ENCODE measurements at places on chromosomes 12 and 14.
A peak's percentile ranks its signal among the peaks of the same experiment; 100 is the strongest.

DNA sequence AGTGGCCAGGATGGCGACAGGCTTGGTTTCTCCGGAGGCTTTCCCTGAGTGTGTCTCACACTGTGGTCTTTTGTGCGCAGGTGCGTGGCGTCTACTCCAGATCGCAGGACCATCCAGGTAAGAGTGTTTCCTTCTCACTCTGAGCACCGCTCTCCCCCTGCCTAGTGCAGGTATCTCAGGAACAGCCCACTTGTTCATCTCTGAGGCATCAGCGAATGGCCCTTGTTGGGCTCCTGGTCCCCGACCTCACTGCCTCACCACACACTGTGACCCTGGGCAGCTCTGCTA, 781 bp downstream of the ADGRD1 start:
- DNase-seq = no peak

DNA sequence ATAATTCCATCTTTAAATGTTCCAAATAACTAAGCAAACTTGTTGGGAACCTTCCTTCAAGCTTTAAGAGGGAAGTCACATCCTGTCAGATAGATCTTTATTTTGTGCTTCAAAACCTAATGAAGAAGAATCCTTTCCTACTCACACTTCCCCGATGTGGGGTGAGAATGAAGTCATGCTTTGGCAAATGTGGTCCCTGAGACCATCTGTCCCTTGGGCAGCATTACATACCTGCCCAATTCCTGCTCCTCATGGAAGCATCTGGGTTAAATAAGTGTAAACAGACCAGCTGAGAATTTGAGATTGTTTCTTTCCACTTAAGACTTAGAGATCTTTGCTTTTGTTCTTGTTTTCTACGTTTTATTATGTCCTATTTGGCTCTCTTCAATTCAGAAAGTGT, 606.0 kb upstream of the TMEM132C start:
- DNase-seq = no peak

GRCh38 chr14:83485591-83485990, 1951.9 kb upstream of the SEL1L start:
- DNase-seq = no peak

- DNase-seq = no peak
These were observed 201.2 kb downstream of the SYNE2 start for GRCh38 chr14:64053694-64054669.

- DNase-seq = no peak
These were observed 96.8 kb upstream of the MDM1 start for GRCh38 chr12:68428724-68429501.

GRCh38 chr12:2737656-2738241, 57.0 kb upstream of the FKBP4 start:
- DNase-seq = no peak

DNA sequence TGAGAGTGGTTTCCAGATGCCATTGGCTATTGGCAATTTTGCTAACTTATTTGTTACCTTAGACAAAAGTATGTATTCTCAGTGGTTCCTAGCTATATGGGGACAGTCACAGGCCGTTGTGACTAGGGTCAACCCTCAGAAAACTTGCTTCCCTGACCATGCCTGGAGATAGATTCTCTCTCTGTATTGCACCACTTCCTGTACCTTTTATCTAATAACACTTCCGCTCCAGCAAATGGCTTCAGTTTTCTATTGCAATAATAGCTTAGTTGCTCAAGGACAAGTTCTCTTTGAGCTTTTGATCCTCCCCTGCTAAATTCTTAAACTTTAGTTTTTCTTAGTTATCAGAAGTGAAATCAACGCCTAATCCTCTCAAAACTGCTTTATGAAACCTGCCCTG, 338.0 kb downstream of the RMST start:
- no peak for DNase-seq

- peak; percentile 42 for DNase-seq
These were observed 41.3 kb downstream of the RAB3IP start for GRCh38 chr12:69779928-69780327.

DNA sequence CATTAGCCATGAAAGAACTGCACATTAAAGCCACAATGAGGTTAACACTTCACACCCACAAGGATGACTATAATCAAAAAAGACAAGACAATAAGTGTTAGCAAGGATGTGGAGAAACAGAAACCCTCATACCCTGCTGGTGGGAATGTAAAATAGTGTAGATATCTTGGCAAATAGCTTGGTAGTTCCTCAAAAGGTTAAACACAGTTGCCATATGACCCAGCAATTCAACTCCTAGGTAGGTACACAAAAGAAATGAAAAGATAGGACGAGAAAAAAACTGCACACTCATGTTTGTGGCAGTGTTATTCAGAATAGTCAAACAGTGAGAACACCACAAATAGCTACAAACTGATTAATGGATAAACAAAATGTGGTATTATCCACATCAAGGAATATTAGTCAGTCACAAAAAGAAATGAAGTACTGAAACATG, 93.5 kb downstream of the ATXN2 start:
- DNase-seq = no peak

DNA sequence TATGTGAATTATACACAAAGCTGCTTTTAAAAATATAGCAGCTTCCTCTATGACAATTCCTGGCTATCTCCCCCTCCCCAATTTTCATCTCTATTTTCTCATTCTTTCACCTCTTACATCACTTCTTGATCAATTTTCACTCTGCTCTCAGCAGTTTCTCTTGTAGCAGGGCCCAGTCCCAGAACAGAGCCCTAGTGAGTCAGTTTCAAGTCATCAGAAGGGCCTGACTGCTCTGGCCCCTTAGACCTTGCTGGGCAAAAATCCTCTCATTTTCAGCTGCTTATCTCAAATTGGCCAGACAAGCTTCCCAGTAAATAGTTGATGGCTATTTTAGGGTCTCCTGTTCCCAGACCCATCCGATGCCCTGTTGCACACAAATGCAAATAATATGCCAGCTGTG, 101.4 kb downstream of the TTC7B start:
- no peak for DNase-seq

GRCh38 chr12:116916122-116916521, 5.4 kb downstream of the FBXW8 start:
- no peak for DNase-seq

GRCh38 chr14:95614349-95614748, 71.9 kb upstream of the TCL1B start:
- DNase-seq = no peak

DNA sequence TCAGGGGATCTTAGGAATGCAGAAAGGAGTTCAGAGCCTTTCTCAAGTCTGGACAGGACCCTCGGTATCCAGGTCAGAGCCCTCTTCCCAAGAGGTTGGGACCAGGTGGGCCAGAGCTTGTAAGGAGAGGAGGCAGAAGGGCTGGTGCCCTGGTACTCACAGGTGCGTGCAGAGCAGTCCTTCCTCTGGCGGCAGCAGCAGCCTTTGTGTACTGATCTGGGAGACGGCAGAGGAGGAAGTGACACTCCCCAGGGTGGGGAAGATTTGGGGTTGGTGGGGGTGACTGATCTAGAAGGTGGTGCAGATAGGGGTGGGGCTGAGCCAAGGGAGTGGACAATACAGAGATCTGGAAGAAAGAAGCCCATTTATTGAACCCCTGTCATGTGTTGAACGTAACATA, at the start of gene ITGB7:
TSS of gene ITGB7 (minus strand) at position 210 of the 400 bp plus-strand sequence. CDS start 6,808 bp downstream, outside the sequence.
- no peak for DNase-seq

- no peak for DNase-seq
These were observed 59.5 kb downstream of the IFNG-AS1 start for GRCh38 chr12:68048648-68049297.

DNA sequence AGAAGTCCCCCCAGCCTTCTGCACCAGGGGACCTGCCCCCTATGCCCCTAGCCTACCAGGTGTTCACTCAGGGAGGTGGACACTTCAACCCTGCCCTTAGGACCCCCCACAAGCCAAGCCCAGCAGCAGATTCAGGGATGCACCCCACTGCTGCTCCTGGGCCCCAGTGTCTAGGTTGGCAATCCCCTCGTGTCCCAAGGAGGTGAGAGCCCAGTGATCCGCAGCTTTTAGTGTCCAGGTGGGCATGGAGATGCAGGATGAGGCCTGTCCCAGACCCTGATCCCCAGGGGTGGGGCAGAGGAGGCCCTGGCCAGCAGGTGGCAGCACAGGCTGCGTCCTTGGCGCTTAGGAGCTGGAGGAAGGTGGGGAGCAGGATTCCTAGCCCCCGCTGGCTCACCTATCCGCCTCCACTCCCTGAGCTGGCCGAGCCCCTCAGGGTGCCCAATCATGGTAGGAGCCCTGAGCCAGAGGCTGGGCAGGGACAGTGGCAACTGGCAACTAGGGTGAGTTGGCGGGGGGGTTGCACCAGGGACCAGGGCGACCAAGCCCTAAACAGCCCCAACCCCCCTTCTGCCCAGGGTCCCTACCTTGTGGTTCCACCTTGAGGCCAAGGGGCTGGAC, 4.1 kb downstream of the CKB start:
- DNase-seq = peak; percentile 56

DNA sequence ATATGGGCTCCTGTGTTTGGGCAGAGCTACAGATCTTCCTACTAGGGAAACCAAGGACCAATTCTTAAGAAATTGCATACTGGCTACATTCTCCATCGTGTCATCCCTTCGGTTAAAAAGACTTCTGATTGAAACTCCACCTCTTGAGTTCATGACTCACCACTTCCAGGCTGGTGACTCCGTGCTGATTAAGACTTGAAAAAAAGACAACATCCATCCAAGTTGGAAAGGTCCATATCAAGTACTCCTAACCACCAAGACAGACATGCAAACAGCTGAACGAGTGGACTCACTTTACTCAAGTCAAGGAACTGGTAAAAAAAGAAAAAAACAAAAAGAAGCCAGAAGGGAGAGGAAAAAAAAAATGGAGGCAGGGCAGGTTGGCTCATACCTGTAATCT, 63.4 kb downstream of the APOBEC1 start:
- DNase-seq = no peak

GRCh38 chr12:109961612-109962011, 34.6 kb downstream of the GIT2 start:
- DNase-seq = no peak

- no peak for DNase-seq
These were observed 6.6 kb upstream of the PARP11 start for GRCh38 chr12:3879846-3880245.

- DNase-seq = no peak
These were observed 37.0 kb upstream of the HECTD1 start for GRCh38 chr14:31244626-31245025.

DNA sequence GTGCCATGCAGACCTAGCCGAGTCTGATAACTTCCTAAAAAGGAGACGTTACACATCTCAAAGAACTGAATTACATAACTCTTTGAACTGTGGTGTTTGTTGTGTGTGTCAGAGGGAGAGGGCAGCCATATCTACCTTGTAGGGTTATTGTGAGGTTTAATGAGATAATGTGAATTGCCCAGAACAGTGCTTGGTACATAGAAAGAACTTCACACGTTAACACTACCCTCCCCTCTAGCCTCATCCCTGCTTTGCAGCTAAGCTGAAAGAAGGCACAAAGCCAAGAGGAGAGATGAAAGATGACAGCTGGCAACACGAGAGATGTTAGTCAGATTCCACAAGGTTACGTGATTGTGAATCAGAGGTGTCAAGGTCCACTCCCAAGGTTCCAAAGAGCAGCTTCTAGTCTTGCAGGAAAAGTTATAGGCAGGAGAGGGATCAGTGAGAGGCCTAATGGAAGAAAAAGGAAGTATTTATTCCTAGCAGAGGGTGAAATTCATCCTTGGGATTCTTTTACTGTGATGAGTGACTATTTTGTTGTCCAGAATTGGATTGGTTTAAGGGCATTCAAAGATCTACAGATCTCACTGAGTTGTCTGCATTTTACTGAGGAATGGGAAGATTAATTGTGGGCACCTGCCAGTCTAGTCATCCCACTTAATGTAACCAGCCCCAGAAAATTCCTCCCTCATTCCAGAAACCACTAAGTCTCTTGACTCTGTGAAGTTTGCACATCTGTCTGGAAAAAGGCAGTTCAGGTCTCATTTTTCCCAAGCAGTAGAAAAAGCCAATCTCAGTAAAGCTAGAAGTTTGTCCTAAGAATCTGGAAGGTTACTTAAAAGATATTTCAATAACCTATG, 25.9 kb upstream of the WNK1 start:
- no peak for DNase-seq

GRCh38 chr12:27822076-27822712, 42.2 kb upstream of the MANSC4 start:
- no peak for DNase-seq

- DNase-seq = no peak
These were observed 74.7 kb downstream of the DIO3 start for GRCh38 chr14:101635749-101636560.

- no peak for DNase-seq
These were observed 961.9 kb downstream of the TMEM121 start for GRCh38 chr14:106488291-106488690.

- DNase-seq = no peak
These were observed 362.1 kb downstream of the GALC start for GRCh38 chr14:87630846-87631245.

DNA sequence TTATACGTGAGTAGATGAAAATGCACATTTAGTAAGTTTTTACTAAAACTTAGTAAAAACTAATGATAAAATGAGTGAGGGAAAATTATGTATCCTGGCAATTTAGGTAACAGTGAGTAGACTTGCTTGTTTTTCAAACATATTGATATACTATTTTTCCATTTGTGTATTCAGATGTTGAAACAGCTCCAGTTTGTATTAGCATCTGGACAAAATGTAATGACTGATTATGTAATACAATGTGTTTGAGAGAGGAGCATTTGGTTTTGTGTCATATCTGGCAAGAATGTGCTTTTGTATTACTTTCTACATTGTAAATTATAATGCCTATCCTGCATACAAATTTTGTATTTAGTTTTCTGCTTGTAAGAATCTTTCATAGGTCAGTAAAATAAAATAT, 5.6 kb downstream of the CNOT2 start:
- DNase-seq = no peak

GRCh38 chr12:67457778-67458665, 188.9 kb downstream of the CAND1 start:
- no peak for DNase-seq

GRCh38 chr12:22266101-22266500, 68.4 kb downstream of the ST8SIA1 start:
- DNase-seq = no peak

GRCh38 chr12:82904219-82904790, 217.6 kb downstream of the TMTC2 start:
- DNase-seq = no peak

- no peak for DNase-seq
These were observed 47.9 kb upstream of the KCNC2 start for GRCh38 chr12:75257510-75257909.

GRCh38 chr12:113152835-113153814, 3.6 kb downstream of the CFAP73 start:
- DNase-seq = peak; percentile 79

DNA sequence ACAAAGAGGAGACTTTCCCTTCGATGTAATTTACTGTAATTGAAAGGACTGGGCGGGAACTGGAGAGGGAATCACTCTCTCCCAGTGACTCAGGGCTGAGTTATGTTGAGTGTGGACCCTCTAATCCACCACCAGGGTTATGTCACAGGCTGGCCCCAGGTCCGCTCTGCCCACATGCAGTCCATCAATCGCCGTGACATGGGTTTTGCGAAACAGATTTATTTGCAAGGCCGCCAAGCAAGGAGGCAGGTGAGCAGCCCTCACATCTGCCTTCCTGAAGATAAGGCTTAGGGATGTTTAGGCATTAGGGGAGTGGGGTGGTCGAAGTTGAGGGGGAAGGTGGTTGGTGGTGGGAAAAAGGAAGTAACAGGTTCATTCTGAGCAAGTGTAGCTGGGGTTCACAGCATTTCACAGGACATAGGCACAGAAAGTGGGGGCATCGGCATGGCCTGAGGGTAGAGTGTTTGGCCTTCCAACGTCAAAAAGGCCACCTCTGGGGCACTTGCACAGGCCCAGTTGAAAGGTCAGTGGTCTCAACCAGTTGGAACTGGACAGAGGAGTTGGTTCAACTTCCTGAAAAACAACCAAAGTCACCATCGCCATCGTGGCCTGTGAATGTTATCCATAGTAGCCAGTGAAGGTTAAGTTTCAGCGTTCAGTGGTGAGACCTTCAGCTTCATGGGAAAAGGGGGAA, 66.9 kb downstream of the DNAH10 start:
- no peak for DNase-seq

Measured in NCI-H510A (cell line).